ENCODE measurements at places on chromosomes 7 and 10.

GRCh38 chr10:72260976-72261783 lies 12.5 kb upstream of the DDIT4 start:
- DNase-seq: no peak

- no peak for DNase-seq
These were observed 52.0 kb upstream of the STEAP1B start for GRCh38 chr7:22551768-22552513.

DNA sequence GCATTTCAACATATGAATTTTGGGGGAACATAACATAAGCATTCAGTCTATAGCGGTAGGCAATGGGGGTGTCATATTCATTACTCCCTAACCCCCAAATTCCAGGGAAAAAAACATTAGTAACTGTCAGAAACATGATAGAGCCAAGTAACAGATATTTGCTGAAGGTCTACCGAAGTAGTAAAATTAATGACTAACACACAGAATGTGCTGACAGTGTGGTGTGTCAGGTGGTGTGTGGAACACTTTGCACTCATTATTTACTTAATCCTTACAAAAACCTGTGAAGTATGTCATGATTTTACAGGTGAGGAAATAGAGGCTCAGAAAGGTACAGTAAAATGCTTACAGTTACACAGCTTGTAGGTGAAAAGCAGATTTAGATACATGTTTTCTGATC lies 85.4 kb upstream of the RHOBTB1 start:
- DNase-seq: no peak

DNA sequence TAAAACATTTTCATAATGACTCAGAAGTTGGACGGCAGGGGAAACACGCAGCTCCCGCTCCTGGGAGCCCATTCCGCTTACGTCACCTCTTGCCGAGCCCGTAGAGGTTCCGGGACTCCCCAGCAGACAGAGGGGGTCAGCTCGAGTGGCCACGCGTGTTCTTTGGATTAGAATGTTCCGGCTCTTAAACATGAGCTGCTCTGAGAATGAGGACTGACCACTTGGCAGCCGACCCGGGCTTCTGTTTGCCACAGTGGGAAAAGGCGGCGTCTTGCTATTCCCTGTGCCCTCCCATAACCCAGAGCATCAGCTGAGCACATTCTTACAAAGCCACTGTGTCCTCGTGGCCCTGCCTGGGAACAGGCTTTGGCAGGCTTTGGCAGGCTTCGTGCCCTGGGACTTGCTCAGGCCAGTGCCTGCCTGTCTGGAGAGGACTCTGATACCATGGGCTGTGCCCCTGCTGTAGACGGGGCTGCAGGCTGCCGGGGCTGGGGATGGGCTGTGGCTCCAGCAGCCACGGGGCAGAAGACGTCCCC lies 40.1 kb downstream of the PFKP start:
- DNase-seq: peak; percentile 97

- DNase-seq: no peak
These were observed 17.5 kb upstream of the FRA10AC1 start for GRCh38 chr10:93719901-93720300.

DNA sequence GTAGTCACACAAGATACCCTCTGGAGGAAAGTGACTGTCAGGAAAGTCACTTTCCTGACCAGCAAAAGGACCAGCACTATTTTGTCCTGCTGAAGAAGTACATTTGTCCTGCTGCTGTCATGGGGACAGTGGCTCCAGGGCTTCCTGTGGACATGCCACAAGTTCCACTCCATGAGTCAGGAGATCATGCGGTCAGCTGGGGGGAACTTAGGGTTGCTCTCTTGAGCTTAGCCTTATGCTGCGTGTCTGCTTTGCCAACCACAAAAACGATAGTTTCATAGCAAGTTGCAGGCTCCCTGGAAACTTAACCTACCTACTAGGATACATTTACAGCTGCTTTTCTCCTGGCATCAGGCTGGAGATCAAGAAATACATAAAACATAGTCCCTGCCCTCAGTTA lies 19.8 kb upstream of the ALOX5 start:
- peak; percentile 17 for DNase-seq

DNA sequence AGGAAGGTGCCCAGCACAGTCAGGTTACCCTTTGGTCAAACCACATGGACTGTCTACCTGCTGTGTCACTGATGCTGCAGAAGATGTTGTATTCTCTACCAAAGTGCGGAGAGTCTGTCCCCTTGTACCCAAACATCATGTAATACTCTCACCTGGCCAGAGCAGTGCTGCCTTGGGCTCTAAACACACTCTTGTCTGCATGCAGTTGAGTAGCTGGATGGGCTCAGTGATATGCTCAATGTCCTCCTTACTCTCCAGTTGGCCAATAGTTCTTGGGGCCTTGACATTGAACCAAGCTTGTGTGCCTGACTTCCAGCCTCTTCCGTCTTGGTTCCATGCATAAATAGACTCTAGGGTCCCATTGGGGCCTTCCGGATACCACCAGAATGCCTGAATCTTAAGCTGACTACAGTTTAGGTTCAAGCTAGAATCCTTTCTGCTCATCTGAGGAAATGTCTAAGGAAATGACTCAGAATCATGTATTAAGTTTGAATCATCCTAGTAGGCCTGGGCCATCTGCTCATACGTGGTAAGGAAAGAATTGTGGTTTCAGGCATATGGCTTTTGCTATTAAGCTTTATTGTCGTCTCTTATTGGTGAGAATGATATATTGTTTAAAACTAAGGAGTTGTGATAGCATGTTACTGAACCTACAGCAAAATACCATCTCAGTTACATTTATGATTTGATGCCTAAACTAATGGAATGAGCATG lies 118.0 kb downstream of the OTUD1 start:
- peak; percentile 31 for DNase-seq

All from stromal cell of bone marrow (primary cell).